ENCODE measurements at places on chromosomes 16 and 17.

- no peak for DNase-seq
Observed at GRCh38 chr16:79598348-79599181, 2.0 kb downstream of the MAF start.

DNA sequence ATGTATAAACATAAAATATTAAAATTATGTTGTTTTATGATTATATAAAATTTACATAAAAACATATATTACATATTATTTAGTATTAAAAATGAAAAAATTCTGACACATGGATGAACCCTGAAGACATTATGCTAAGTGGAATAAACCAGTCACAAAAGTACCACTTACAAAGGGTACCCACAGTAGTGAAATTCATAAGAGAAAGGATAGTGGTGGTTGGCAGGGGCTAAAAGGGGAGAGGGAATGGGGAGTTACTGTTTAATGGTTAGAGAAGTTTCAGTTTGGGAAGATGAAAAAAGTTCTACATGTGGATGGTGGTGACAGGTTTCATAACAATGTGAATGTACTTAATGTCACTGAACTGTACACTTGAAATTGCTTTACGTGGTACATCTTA, 41.4 kb downstream of the FBXL20 start:
- no peak for DNase-seq

GRCh38 chr16:67702130-67702529, 17.0 kb downstream of the GFOD2 start:
- no peak for DNase-seq

- DNase-seq = no peak
Observed at GRCh38 chr16:30551781-30552180, 6.4 kb downstream of the ZNF764 start.

DNA sequence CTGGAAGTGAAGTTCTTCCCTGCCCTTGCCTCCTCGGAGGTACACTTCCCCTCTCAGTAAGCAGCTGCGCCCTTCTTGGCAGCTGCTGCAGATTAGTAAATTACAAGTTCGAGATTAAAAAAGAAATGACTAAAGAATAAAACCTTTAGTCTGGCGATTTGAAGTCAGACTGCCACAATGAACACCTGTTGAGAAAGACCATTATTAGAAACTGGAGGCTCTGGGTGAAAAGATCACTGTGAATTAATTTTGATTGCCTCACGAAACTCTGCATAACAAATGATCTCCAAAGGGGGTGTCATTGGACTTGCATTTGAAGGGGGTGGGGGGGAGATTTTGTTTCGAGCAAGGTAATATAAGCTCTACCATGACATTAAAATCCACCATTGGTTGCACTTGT, 39.3 kb downstream of the SALL1 start:
- DNase-seq = no peak

- DNase-seq = no peak
Observed at GRCh38 chr16:55331648-55332185, 7.7 kb downstream of the IRX6 start.

DNA sequence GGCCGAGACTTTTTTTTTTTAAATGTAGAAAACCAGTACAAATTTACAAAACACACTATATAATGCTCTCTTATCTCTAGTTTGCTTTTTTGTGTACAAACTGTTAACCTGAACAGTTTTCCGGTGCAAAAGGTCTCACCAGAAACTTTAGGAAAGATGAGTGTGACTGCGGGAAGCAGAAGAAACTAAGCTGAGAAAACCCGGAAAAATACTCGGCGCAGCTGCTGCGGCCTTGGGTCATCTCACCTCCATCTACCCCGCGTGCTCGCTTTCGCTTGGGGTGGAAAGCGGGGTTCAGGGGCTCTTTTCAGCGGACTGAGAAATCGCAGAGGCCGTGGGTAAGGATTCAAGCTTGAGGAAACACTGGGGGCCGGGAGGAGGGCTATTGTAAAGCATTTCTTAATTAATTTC, 1.8 kb downstream of the SALL1 start:
- no peak for DNase-seq

DNA sequence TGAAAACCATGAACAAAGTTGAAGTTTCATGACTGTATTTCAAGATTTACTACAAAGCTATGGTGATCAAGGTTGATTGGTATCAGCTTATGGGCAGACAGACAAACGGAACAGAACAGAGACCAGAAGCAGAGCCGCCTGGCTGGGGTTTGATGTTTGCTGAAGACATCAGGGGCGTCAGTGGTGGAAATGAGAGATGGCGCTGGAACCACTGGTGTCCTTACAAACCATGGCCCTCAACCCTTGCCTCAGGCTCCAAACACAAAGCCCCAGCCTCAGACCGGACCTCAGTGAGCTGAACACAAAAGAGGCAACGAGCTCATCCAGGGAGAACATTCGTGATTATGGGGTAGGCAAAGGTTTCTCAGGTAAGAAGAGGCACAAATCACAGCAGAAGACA, 113.0 kb upstream of the METRNL start:
- DNase-seq = no peak

DNA sequence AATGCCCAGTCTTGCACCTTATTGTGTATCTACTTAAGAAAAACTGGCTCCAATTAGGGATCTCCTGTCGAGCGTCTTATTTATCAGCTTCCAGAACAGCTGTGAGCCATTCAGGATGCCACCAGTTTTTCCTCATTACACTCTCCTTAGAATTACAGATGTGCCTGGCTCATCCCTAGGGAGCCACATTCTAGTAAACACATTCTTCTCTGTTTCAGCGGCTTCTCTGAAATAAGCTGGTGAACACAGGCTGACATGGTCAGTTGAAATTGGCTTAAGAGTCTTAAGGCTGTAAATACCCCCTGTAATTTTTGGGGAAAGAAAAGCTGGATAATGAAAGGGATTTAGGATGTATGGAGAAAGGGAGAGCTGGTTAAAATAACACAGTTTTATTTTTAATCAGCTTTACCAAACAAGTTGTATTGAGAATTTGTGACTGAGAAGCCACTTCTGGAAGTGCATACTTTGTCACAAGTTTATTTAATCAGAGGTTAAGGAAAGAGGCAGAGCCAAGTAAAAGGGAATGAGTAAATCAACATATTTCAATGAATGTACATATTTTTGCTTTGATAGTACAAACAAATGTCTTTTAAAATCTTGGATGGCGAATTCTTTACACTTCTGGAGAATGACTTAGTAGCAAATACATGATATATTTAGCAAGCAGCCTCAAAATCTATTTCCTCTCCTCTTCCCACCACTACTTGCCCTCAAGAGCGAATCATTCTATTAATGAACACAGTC, 562.0 kb upstream of the GOT2 start:
- DNase-seq = no peak

DNA sequence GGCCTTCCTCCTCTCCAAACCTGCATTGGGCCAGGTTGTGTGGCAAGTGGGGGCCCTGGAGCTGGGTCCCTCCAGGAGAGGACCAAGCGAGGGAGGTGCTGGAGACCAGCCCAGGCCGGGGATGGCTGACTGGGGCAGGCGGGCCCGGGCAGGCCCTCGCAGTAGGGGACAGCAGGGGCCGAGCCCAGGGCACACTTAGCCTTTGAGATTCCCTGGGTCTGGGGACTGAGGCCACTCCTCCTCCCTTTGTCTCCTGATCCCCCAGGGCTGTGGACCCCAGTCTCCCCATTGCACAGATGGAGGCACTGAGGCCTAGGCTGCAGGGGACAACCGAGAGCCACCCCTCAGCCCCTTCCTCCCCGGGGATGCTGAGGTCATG, 5.2 kb downstream of the FOXJ1 start:
- DNase-seq = no peak

DNA sequence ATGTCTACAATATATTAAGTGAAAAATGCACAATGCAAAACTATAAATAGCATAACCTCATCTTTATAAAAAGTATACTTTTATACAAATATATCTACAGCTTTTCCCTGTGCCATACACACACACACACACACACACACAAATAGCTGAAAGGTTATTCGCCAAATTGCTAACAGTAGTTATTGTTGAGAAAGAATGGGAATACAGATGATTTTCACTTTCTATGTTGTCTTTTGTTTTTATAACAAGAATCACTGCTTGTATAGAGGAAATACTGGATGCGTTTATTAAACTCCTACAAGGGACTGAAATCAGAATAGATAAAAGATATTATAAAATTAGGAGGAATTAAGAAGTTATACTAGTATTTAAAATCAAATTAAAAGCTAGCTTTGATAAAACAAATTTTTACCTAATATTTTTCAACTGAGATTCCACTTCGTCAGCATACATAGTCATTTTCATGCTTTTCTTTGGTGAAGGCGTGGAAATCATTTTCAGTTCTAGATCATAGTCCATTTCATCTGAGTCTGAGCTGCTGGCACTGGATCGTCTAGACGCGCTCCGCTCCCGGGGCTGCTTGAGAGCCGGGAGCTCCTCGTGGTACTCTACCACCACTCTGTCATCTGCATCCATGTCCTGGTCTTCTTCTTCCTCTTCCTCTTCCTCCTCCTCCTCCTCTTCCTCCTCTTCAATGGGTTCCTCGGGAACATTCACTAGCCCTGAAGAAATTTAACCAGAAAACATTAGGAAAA, 17.0 kb upstream of the ITGAE start:
- DNase-seq = no peak

DNA sequence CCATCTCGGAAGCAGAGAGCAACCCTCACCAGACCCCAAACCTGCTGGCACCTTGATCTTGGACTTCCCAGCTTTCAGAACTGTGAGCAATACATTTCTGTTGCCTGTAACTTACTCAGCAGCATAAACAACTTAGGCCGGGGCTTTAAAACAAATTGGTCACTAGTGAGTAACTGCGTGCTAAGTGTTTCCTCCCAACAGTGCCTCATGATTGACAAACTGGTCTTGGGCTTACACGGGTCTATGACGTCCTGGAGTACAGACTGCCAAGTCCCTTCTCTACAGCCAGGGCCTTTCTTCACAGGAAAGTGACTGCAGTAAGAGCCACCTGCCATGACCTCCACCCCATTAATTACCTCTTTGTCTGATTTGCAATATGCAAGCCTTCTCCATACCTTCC, 136.7 kb downstream of the XYLT1 start:
- no peak for DNase-seq

DNA sequence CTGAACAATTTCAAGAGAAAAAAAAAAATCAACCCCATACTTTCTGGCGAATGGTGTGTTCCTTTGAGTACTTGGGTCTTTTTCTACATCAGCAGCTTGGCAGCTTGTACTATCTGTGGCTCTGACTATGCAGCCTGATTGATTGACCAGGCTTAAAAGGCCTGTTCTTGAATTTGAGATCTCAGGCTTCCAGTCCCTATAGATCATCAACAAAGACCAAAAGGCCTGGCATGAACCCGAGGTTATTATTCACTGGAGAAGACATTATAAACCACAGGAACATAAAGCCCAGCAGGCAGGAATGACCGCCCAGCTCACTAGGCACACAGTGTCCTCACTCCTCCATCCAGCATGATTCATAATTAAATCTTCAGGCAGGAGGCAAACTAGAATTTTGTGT, 32.1 kb upstream of the CDH3 start:
- no peak for DNase-seq

DNA sequence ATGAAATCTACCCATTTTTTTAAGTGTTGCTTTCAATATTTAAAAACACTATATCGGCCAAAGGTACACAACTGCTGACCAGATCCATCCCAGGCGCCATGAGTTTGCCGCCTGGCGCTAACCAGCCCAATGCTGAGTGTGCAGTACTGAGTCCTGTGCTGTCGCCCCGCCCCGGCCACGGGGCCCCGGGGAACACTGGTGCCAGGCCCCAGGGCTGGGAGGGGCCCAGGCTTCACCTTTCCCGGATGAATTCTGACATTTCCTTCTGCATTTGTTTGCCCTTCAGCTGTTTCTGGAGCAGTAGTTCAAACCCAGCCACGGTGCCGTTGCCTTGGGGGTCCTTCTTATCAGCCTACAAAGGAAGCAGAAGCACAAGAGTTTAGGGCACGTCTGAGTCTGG, 37.8 kb upstream of the RCVRN start:
- DNase-seq = no peak

DNA sequence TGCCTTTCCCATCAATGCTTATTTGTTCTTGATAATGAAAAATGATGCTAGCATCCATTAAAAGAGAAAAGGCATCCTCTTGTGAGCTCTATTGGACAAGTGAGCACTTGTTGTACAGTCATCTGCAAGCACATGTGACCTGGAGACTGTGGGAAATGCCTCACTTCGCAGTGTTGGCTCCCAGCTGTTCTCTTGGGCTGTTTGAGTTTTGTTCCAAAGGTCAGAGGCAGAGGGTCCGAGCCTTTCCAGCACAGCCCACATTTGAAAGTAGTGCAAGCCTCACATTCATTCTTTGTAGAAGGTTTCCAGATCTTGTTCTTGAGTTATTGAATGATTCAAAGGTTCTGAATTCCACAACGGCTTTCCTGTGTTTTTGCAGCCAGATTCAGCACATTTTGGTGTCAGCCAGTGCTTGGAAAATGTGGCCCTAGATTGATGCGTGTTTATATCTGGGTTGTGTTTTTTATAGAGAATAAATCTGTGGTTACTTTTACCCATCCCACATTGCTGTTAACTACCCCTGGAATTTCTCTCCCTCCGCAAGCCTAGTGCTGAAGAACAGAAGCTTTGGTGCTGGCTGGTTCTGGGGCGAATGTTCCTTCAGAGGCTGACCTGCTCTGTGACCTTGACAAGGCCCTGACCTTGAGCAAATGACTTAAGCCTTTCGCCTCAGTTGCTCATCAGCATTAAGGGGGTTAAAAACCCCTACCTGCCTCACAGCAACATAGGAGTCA, 49.8 kb downstream of the CDH1 start:
- DNase-seq = no peak

DNA sequence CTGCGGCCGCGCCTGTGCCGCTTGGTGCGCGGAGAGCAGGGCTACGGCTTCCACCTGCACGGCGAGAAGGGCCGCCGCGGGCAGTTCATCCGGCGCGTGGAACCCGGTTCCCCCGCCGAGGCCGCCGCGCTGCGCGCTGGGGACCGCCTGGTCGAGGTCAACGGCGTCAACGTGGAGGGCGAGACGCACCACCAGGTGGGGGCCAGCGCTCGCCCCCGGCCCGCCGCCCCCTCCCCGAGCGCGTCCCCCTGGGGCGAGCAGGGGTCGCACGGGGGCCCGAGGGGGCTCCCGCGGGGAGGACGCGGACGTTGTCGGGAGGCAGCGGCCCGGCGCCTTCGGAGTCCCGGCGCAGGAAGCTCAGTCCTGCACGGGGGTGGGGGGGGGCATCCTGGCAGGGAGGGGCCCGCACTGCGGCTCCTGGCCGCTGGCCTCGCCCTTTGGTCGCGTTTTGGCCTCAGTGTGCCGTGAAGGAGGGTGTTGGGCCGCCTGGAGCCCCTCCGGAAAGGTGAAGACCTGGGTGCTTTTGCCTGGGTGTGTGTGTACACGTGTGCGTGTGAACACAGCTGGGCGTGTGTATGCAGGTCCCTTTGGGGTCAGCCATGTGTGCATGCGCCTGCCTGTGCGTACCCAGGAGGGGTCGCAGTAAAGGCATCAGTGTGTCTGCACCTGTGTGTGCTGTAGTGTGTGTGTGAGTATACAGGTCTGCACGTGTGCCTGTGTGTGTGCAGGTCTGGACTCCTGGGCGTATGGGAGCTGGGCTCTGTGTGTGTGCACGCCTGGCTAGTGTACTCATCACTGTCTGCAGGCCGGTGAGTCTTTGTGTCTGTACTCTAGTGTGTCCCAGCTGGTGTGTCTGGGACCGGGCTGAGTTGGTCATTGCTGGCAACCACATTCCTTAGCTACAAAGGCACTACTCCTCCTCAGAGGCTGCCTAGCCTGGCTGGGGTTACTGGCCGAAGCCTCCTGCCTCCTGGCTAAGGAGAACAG, 615 bp downstream of the NHERF2 start:
- DNase-seq = no peak
